ENCODE measurements at places on chromosomes 4 and X.
A peak's percentile ranks its signal among the peaks of the same experiment; 100 is the strongest.

GRCh38 chr4:113409181-113409580, 352.4 kb downstream of the CAMK2D start:
- DNase-seq: no peak

- DNase-seq: no peak
Observed at GRCh38 chr4:138611721-138612120, 369.6 kb upstream of the SLC7A11 start.

DNA sequence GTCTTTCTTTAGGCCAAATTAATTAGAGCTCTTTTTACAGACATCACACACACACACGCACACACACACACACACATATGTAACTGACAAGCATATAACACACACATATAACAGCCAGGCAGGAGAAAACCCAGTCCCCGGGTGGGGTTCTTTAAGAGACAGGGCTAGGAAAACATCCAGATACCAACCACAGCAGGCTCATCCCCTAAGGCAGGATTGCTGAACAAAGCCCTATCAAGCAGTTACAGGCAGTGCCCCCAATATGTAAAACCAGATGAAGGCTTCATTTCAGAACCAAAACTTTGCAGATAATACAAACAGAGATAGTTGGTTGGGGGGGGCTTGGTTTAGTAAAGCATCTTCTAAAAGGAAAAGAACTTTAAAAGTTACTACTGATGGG, 18.0 kb upstream of the FAM47E start:
- DNase-seq: no peak

DNA sequence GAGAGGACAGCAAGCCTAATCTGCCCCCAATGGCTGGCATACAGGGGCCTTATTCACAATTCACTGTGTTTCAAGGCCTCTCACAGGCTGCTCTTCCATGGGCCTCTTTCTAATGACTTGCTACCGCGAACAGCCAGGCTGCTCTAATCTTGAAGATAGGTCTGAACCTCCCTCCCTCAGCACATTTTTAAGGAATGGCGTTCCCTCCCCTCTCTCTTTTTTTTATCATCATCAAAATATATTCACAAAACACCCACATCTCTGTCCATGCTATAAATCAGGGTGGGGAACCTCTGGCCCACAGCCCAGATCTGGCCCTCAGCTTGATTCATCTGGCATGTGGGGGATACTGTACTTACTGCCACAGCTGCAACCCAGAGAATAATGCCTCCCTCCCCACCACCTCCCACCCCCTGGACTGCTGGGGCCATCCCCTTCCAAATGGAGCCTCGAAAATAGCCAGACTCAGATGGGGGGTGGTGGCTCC, 76.2 kb upstream of the PLAC1 start:
- no peak for DNase-seq

- no peak for DNase-seq
Observed at GRCh38 chr4:154586296-154587033, 4.1 kb downstream of the FGA start.

DNA sequence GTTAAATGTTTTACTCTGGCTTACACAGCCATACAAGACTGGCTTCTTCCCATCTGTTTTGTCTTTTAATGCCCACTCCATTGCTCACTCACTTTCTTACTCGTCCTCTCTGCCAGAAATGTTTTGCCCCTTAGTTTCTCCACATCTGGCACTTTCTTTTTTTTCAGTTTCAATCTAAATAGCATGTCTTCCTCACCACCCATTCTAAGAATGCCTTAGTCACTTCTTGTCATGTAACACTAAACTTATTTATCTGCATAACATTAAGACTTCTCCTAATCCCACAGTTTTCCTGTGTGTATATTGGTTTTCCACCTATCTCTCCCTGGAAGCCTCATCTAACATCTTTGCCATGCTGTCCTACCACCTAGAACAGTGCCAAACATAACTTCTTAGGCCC, 119.3 kb downstream of the ADAMTS3 start:
- DNase-seq: no peak

- peak; percentile 1 for DNase-seq
Observed at GRCh38 chrX:134990801-134991481, at the start of gene SMIM10. Gene SMIM10 (plus strand): TSS chrX:134990991. CDS start chrX:134991096, 105 bp downstream.

GRCh38 chr4:26021417-26022345, 107.7 kb downstream of the SMIM20 start:
- no peak for DNase-seq

DNA sequence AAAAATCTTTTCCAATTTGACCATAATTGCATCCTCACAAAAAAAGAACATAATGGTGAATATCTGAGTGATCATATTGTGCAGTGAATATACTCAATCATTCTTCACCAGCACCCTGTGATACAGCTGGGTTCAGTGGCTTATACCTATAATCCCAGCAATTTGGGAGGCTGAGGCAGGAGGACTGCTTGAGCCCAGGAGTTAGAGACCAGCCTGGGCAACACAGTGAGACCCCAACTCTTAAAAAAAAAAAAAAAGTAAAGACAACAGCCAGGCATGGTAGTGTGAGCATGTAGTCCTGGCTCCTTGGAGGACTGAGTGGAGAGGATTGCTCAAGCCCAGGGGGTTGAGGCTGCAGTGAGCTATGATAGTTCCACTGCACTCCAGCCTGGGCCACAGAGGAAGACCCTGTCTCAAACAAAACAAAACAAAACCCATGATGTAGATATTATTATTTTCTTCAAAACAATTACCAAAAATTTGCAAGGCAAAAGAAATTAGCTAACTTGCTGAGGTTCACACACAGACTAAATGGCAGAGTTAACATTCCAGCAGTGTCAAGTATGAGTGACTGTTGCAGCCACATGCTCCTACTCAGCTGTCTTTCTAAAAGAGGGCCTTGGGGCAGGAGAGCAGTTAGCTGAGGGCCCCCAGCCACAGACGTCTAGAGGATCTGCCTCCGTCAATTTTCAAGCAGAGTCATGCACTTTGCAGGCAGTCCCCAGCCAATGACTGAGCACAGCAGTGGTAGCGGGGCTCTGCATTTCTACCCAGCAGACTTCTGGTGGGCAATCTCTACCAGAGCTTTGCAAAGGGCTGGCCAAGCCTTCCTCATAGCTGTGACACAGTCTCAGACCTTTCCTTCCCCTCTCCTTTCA, 33.4 kb downstream of the ADGRA3 start:
- no peak for DNase-seq

DNA sequence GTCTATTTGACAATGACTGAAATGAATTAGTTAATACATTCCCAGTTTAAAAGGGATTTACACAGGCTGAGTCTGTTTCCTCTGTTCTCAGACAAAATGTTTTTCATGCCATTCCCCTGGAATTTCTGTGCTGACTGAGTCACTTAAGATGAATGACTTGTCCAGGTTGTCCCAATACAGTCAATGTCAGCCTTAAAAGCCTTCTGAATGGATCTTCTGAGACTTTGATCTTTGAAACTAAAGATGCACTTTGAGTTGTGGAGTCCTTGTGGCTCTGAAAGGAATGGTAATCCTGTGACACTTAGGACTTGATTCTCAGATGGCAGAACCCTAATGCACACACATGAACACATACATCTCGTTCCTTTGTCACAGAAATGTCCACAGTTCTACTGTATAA, 622.2 kb upstream of the GRID2 start:
- no peak for DNase-seq

GRCh38 chr4:77881460-77882295, 19.0 kb downstream of the MRPL1 start:
- no peak for DNase-seq

- DNase-seq: no peak
Observed at GRCh38 chr4:159150821-159151390, 48.0 kb downstream of the RAPGEF2 start.

- no peak for DNase-seq
Observed at GRCh38 chr4:182427554-182427953, 184.4 kb downstream of the TENM3 start.

DNA sequence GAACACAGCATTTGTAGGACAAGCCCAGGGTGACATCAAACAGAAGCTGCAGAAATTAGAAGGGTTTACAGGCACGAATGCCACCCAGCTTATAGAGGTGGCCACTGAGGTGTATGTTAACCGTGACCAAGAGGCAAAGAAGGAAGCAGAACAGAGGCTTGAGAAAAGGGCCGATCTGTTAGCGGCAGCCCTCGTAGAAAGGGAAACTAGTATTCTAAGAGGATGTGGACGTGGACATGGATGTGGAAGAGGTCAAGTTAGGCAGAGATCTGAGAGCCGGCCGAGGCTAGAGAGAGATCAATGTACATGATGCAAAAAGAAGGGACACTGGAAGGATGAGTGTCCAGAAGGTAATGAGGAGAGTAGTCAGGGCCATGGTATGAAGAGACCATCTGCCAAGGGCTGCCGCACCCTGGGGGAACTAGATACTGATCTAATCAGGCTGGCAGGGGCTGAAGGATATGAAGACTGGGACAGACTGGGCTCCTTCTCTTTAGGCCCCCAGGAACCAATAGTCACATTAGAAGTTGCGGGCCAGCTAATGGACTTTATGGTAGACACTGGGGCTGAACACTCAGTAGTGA, 27.5 kb downstream of the LIAS start:
- no peak for DNase-seq

DNA sequence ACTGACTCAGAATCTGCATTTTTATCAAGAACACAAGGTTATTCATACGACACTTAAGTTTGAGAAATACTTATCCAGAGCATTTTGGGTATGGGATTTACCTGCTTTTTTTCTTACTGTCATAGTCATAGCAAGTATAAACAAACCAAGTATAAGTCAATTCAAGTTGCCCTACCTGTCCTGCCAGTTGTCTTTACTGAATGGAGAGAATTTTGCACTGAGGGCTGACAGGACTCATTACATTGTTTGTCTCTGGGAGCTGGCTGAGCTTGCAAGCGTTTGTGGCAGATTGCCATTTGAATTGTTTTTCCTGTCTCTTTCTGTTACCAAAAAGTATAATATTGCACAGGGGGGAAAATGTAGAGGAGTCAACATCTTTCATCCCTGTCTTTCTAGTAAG, 278.9 kb upstream of the MAGEC2 start:
- no peak for DNase-seq

- DNase-seq: no peak
Observed at GRCh38 chr4:151402145-151402865, 6.7 kb upstream of the FHIP1A start.

GRCh38 chr4:165199286-165199685, 8.1 kb upstream of the KLHL2 start:
- DNase-seq: no peak

DNA sequence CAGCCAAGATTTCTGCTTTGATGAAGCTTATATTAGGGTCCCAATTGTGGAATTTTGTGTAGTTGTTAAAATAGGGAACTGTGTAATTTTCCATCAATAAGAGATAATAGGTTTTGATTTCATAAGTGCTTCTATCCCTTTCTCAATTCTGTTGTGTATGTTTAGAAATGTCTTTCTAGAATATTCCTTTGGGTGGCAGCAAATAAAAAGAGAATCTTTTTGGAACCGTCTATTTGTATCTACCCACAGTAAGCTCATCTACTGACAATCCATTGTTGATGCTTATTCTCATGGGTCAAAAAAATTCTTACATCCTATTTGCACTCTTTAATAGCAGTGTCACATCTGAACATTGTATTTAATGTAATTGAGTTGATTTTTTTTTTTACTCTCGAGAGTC, 61.7 kb downstream of the TMA16 start:
- no peak for DNase-seq

DNA sequence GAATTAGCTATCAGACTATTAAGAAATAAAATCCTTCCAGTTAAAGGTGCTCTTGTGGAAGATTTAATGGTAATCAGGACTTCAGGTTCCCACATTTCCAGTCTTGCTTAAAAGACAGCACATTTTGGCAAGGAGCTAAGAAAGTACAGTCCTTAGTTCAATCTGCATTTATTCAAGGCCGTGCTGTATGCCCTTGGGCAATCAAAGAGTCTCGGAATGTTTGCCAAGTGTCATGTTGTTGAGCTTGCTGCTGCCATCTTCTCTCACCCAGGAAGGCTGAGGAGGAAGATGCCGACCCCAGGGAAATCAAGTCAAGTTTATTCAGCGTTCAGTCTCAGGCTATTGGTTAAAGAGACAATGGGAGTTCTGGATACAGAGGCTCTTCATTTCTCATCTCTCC, 388.1 kb upstream of the IGFBP7 start:
- DNase-seq: no peak

DNA sequence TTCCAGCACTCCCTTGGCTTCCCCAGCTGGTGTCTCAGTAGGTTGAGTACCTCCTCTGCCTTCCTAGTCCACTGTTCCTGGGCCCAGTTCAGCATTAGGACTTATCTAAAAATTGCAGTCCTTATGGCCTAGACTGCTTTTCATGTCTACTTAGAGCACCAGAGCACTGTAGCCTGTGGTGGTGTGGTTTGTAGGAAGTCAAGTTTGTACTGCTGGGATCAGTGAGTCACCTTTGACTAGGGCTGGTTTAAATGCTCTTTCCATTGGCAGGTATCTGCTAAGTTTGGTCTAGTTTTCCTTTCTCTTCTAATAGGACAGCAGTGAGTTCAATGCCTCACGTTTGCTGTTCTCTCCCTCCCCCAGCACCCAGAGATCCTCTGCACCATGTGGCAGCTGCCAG, 233.6 kb upstream of the WDFY3 start:
- DNase-seq: no peak

DNA sequence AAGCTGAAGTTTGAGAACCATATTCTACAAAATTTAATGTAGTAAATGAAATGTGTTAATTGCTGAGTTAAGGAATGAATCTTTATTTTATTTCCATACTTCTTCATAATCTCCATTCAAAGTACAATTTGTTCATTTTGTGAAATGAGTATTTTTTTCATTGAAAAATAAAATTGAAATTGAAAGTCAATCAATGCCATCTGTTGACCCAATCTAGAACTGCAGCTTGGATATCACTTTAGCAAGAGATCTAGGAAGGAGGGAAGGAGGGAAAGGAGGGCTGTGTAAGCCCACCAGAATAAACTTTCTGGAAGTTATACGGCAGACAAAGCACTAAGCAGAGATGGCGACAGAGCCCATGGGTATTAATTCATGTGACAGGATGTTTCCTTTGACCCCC, 128.4 kb downstream of the ZMAT1 start:
- no peak for DNase-seq

DNA sequence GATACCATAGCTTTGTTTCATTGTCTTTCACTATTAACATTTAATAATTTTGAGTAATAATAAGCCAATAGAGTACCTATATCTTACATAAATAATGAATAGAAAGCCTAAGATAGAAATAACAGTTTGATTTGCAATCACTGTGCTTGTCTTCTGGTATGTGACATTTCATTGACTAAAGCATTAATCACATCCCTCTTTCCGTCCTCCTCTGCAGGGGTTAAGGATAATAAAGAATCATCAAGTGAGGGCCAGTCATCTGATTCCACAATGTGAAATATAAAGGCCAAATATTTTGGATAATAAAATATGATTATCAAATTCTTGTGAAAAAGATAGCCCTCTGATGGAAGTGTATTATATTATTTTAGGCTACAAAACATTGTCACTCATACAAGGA, 2073.4 kb downstream of the ARAP2 start:
- DNase-seq: no peak

GRCh38 chr4:149896432-149896831, 80.8 kb upstream of the IQCM start:
- DNase-seq: no peak

DNA sequence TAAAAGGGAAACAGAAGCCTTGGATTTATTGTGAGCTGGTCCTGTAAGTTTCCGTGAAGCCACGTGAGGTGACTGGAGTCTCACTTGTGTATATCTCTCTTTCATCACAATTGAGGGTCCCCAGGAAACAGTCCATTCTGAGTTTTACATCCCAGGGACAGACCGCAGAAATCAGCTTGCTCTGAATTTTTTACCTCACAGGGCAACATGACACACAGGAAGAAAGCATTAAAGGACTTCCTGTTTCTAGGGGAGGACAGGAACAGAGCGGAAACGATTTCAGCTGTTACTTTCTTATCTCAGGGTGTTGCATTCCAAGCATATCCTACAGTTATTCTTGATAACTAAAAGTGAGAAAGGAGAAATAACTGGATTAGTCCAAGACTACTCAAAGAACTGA, 553.5 kb downstream of the TRAM1L1 start:
- DNase-seq: no peak

- no peak for DNase-seq
Observed at GRCh38 chr4:188187106-188187505, 47.9 kb downstream of the TRIML1 start.

All from stimulated activated CD4-positive, alpha-beta T cell treated with anti-CD3 and anti-CD28 coated beads, TNF-alpha, amount 100 ng/mL, for 4 hours (primary cell).